ENCODE measurements at places on chromosomes 1 and 21.
A peak's percentile ranks its signal among the peaks of the same experiment; 100 is the strongest.

DNA sequence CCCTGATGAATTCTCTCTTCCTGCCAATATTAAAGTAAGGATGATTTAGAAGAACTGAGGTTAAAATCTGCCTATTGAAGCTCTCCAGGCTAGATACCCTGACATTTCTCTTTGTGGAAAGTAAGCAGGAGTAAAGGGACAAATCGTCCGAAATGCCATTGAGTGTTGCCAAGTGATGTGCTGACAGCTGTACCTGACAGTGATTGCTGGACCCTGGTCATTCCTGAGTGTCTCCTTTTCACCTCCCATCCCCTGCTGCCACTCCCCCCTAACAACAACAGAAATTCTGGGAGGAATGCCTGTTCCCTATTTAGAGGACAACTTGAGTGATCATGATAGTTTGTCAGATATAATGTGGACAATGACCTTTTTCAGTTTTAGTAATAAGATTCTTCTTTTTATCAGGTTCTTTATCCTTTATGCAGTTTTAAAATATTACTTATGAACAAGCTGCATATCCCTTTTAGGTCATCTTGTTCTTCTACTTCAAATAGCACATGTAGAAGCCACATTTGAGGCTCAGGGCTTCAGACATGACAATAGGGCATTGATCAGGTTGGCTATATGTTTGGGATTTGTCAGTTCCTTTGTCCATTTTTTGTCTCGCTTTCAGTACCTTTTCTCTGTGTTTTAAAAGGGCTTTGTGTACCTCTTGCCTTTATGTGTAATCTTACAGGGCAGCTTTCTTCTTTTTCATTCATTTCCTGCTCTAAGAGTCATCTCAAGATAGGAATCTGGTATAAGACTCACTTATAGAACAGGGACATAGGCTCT lies 56.0 kb downstream of the ITSN1 start:
- DNase-seq = no peak

- DNase-seq = no peak
These were observed 81.7 kb downstream of the ARID4B start for GRCh38 chr1:235246022-235246948.

- DNase-seq = no peak
These were observed 249.0 kb downstream of the PRDM2 start for GRCh38 chr1:13948888-13949391.

DNA sequence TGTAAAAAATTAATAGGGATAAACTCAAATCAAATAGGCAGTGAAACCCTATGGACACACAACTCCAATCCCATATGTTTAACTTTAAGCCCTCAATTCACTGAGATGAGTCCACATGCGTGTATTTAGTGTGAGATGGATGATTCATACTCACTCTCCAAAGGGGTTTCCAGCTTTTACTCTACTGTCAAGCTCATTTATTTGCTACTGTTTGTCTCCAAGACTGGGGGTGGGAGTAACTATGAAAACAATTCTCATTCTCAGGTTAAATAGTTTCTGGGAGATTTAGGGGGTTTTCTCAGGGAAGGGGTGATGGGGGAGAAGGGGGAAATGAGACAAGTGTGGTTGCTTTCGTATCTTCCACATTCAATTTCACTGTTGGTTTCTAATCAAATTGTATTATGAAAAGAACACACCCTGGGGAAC lies 2.7 kb downstream of the RAB29 start:
- DNase-seq = peak; percentile 71

DNA sequence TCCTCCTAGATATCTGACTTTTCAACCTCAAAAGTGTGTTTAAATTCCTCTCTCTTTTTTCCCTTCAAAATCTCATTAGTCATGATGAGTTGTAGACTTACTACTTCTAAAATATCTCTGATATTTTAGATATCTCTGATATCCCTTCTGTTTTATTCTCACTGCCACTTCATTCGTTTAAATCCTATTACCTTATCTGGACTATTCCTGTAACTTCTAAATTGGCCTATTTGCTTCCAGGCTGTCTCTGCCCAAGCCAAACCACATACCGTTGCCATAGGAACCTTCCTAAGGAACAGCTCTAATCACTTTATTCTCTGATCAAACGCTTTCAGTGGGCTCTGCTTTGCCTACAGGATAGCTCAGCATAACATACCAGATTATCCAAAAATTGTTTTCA lies 333.1 kb upstream of the CHRM3 start:
- no peak for DNase-seq

GRCh38 chr1:65148548-65149350 lies 746 bp downstream of the AK4 start:
- peak; percentile 45 for DNase-seq

DNA sequence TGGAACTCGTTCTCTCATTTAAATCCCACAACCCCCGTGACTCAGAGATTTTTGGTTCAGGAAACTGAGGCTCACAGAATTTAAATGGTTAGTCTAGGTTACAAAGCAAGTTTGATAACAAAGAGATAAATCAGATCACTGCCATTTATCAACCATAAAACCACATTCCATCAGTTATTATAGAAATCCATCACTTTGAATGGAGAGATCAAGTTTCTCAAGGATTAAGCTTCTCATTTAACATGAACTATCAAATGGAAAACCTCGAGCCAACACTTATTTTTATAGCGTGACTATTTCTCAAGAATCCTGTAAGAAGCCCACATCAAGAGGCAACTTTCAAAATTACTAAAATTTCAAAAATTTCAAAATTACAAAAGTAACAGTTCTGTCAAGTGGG lies 11.9 kb downstream of the WLS start:
- no peak for DNase-seq

GRCh38 chr21:37026499-37026898 lies 20.0 kb downstream of the RIPPLY3 start:
- DNase-seq = no peak

DNA sequence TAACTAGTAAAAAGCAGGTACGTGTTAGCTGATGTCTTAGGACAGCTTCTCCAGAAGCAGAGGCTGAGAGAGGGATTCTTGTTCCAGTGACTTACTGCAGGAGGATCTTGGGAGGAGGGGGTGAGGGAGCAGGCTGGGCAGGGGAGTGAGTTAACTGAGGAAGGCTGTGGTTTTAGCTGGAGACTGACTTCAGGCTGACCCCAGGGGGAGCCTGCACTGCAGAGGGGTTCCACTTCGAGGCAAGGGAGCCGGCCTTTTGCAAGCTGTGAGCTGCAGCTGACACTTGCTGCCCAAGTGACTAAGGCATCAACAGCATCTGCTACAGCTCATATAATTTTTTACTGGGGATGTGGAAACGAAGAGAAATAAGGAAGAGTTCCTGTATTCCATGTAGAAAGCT lies 50.4 kb upstream of the SOD1 start:
- DNase-seq = no peak

DNA sequence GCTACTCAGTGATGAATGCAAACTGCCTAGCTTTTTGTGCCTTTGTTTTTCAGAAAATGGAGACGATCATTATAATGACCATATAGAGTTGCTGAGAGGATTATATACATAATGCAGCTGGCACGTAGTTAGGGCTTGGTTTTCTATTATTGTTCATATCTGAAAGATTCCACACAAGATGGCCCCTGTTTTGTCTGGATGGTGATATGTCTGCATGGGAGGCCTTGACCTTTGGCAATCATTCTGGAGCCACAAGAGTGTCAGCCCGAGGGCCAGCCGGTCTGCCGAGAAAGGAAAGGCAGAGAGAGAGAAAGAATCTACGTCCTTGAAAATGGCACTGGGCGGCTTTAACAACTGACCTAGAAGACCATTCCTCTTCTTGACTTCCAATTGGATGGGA lies 5.7 kb upstream of the SH2D1B start:
- DNase-seq = no peak

- no peak for DNase-seq
These were observed 42.5 kb downstream of the CNST start for GRCh38 chr1:246608616-246609376.

DNA sequence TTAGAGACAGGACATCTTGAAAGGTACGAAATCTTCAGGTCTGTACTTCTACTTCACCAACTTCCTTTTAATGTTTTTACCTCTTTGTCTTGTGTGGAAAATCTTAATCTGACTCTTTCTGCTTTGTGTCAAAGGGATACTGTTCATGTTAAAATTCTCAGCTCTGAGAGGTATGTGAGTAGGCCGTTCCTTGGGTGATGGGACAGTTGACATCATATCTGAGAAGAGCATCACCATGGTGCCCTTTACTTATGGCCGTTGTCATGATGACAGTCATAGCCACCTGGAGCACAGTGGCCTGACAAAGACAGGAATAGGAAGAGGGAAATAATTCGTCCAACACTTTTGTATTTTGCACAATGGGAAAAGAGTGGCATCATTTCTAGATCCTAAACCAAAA lies 145.6 kb downstream of the FGGY start:
- no peak for DNase-seq

DNA sequence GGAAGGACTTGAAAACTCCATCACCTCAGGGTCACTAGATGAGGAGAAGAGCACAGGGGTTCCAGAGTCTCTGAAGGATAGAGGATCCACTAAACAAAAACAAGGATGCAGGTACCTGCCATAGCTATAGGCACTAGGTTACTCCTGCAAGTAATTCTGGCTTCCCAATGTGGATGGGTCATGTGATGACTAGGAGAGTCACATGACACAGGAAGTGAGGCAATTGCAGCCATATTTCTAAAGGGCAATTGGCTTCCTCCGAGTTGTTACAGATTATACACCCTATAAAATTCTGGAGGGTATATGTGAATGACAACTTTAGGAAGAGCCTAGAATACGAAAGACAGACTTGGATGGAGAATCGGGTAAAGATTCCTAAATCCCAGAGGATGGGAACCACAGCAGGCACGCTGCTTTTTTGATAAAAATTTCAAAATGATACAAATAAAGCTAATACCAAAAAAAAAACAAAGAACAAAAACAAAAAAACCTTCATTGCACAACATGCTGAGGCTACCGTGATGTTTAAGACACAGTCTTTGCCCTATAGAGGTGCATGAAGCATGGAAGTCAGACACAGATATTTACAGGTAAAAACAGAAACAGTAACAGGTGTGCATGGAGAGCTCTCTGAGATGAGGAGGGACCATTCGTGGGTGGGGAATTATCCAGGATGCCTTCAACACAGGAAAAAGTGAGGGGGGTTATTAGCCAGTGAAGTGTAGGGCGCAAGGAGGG lies 10.5 kb downstream of the MTX1 start:
- no peak for DNase-seq

Data from GM12878 (cell line).